Activated naive CD4-positive, alpha-beta T cell treated with Interleukin-2 at 50 U/mL for 16 hours (primary cell): ENCODE measurements at places on chromosomes 3 and 15.

DNA sequence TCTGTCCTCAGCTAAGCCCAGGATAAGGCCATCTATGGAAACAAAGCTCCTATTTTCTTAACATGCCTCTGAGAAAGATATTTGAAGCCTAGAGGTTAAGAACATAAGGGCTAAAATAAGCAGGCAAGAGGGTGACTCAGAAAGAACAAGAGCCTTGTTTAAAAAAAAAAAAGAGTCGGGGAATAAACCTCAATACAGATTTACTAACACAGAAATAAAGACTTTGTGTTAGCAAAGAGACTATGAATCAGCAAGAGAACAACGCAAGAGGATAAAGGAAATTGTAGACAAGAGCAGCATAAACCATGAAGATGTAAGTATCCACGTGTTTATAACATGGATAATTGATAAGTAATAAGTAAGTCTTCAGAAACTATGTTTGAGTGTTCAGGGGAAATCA is 36.0 kb downstream of the RAB27A start:
- no peak for DNase-seq

- peak; percentile 29 for DNase-seq
Measured at GRCh38 chr3:46955801-46956259, 20.7 kb downstream of the CCDC12 start.

- DNase-seq, result no peak
Measured at GRCh38 chr3:38585791-38586420, 63.6 kb downstream of the SCN5A start.

- no peak for DNase-seq
Measured at GRCh38 chr15:61410662-61411061, 181.6 kb upstream of the RORA start.

- no peak for DNase-seq
Measured at GRCh38 chr3:22615790-22616189, 587.3 kb upstream of the UBE2E2 start.

DNA sequence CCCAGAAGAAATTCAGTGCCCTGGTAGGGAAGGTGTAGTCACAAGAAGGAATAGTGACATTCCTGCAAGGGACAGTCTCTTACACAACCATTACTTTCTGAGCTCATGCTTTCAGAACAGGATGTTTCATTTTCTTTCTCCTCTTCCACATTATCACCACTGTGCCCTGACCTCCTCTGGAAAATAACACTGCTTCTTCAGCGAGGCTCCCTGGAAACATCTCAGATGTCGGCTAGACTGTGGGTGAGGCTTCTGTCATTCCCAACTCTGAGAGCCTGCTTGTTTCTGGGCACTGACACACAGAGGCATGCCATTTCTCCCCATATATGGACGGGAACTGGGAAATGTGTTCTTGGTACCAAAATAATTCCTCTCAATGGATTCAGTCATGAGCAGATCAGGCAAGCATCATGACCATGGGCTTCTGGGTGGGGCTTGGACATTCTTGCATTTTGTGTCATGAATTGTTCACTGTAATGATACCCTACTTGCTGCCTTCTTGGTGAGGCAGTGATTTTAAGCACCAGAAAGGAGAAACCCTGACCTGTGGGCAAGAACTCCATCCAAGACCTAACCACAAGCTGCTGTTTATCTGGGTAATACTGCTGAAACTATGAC is 14.3 kb upstream of the TNFAIP8L3 start:
- DNase-seq, result no peak

DNA sequence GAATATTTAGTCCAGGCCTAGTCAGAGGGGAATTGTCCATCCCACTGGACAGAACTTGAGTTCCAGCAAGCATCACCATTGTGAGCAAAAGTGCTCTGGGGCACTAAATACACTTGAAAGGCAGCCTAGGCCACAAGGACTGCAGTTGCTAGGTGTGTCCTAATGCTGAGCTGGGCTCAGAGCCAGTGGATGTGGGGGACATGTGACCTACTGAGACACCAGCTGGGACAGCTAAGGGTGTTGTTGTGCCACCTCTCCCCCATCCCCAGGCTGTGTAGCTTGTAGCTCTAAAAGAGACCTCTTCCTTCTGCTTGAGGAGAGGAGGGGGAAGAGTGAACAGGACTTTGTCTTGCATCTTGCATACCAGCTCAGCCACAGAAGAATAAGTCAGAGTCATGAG is 120.9 kb downstream of the DTWD1 start:
- DNase-seq, result no peak

GRCh38 chr3:25212736-25213135 is 215.3 kb upstream of the RARB start:
- DNase-seq, result no peak
